AG08395 (cell line): ENCODE measurements at places on chromosomes 1 and 21.

- DNase-seq = no peak
Measured at GRCh38 chr1:167716000-167716271, 5.8 kb upstream of the MPZL1 start.

- no peak for DNase-seq
Measured at GRCh38 chr1:23915466-23915865, 2.3 kb upstream of the CNR2 start.

DNA sequence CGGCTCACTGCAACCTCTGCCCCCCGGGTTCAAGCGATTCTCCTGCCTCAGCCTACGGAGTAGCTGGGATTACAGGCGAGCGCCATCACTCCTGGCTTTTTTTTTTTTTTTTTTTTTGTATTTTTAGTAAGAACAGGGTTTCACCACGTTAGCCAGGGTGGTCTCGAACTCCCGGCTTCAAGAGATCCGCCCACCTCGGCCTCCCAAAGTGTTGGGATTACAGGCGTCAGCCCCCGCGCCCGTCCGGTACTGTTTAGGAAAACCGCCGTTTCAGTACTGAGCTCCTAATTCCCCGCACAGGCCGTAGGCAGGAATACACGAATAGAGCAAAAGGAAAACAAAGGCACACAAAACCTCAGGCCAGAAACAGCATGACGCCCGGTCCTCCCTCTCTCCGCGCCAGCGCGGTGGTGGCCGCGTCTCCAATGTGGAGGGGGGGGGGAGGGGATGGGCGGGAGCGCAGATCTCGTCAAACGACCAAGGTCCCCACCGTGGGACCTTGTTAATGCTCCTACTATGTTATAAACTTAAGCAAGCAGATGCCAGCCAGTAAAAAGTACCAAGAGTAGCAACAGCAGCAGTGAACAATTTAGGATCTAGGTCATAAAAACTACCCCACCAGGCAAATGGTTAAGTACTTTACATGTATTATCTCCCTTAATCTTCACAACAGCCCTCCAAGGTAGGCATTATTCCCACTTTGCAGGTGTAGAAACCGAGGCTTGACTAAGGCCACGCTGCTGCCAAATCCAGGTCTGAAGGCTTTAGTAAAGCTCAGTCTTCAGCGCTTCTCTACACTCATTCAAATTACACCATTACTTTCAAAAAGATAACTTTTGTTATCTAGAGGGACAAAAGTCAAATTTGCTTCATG is 648 bp upstream of the ADAR start:
- peak; percentile 37 for DNase-seq

GRCh38 chr1:37714226-37714625 is 21.9 kb downstream of the CDCA8 start:
- DNase-seq = no peak

GRCh38 chr1:83761167-83762038 is 237.5 kb downstream of the TTLL7 start:
- no peak for DNase-seq
